ELR (cell line): ENCODE measurements at places on chromosomes 7 and 10.

DNA sequence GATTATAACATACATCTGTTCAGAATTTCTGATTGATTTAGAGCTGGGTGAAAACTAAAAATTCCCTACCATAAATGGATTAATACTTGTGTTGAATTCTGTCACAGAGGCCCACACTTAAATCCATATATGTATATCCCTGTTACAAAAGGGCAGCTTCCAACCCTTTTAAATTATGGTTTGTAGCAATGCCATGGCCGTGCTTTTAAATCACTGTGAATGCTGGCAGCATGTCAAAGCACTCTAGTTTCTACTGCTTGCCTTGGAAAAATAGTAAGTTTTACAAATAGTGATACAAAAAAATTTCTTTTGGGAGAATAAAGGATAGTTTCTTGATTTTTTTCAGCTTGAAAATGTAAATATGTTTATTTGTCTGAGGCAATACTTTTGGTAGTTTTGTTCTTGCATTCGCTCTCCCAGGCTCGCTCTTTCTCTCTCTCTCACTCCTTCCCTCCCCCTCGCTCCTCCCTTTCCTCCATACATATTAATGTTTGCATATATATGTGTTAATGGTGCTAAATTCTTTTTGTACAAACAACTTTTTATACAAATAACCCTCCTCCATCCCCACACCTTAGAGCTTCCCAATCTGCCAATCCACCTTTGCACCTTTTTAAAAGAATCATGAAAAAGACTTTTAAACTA, 29.8 kb downstream of the TES start:
- no peak for DNase-seq

DNA sequence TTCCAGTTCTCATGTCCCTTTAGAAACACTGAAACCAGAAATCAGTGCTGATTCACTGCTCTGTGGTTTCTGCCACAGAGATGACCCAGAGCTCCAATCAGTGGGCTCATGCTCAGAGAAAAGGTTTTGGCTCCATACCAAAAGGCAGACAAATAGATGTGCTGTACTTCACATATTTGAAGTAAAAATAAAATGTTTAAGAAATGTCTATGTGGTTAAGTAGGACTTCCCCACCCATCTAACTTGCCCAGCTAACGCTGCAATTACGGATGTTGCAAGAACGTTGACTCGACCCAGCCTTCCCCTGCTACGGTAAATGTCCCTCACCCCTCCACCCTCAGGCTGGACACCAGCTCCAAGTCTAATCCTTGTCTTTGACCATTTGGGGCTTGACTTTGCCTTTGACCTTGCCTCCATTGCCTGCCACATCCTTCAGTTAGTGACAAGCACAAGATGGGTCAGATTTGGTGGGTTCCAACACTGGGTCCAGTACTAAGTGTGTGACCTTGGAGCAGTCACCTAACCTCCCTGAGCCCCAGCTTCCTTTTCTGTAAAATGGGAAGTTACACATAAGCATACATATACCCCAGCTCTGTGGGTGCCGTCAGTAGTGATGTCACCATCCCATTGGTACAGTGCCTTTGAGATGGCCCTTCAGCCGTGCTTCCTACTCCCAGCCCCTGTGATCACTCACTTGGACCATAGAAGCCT, 95.8 kb downstream of the CHST15 start:
- peak; percentile 88 for DNase-seq

GRCh38 chr10:50653758-50654157, 30.0 kb upstream of the SGMS1 start:
- no peak for DNase-seq

DNA sequence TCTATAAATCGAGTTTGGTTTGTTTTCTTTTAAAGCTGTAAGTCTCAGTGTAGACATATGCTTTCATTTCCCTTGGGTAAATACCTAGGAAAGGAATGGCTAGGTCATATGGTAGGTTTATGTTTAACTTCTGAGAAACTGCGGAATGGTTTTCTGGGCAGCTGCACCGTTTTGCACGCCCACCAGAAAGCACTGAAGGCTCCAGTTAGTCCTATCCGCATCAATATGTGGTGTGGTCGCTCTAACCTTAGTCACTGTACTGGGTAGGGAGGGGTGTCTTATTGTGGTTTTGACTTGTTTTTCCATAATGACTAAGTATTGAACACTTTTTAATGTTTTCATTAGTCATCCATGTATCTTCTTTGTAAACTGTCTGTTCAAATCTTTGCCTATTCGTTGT, 279.5 kb upstream of the AKR1E2 start:
- peak; percentile 91 for DNase-seq

GRCh38 chr10:13227031-13227430, 7.1 kb downstream of the UCMA start:
- no peak for DNase-seq

DNA sequence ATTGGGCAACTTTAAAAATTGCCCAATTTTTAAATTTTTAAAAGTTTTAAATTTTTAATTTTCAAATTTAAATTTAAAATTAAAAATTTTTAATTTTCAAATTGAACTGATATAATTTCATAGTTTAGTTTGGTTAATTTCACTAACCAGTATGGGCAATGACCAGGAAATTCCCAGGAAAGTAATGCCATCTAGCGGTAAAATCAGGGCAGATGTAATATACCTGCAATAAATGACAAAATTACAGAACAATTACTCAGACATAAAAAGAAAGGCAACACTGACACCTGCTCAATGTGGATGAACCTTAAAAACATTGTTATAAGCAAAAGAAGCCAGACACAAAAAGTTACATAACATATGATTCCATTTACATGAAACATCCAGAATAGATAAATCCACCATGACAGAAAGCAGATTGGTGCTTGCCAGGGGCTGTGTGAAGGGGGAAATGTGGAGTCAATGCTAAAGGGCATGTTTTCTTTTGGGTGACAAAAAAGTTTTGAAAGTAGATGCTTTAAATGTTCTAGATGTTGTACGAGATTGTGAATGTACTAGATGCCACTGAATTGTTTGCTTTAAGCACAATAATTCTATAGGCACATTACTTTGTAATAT, 28.6 kb upstream of the SLC16A12 start:
- peak; percentile 70 for DNase-seq

DNA sequence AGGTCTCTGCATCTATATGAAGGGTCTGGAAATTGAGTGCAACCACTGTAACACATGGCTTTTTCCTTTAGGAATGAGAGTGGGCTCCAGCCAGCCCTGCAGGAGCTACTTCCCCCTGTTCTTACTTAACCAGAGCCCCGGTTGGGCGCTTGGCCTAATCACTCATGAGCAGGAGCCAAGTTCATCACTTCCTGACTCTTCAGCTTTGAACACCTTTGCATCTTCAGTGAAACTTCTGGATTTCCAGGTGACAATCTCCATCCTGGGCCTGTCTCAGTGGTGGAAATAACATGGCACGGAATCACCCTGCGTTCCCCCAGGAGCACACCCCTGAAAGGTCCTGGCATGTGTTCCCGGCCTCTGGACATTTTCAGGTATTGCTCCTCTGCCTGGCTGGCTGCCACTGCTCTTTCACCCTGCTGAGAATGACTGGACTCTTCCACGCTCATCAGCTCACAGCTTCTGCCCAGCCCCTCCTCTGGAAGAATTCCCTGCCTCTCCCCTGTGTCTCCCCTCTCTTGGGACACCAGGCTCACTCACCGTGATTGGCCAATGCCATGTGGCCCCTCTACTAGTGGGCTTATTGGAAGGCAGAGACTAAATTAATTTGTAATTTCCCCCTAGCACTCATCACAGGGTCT, 229.1 kb upstream of the GRB10 start:
- no peak for DNase-seq

DNA sequence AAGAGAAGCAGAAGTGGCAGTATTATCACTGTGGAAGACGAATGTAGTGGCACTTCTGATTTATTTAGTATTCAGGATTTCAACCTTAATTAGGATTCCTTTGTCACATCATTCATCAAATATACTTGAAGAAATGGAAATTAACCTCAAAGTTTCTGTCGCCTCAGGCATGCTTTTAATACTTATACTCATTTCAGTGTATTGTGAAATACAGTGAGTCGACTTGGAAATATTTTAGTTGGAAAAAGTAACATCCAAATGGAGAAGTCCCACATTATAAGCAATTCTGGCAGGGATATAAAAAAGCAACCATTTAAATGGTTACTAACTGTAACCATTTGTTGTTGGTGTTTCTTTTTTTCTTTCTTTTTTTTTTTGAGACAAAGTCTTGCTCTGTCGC, 648.8 kb downstream of the ARL4A start:
- DNase-seq, result peak; percentile 68

DNA sequence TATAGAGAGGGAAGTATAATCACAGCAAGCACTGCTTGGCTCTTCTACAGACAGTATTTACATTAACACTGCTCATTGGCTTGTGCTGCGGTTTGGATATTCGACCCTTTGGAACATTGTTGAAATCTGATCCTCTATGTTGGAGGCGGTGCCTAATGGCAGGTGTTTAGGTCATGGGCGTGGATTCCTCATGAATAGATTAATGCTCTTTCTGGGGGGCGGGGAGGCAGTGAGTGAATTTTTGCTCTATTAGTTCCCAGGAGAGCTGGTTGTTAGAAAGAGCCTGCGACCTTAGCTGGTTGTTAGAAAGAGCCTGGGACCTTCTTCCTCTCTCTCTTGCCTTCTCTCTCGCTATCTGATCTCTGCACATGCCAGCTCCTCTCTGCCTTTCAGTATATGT, 77.3 kb upstream of the SVIL start:
- no peak for DNase-seq

DNA sequence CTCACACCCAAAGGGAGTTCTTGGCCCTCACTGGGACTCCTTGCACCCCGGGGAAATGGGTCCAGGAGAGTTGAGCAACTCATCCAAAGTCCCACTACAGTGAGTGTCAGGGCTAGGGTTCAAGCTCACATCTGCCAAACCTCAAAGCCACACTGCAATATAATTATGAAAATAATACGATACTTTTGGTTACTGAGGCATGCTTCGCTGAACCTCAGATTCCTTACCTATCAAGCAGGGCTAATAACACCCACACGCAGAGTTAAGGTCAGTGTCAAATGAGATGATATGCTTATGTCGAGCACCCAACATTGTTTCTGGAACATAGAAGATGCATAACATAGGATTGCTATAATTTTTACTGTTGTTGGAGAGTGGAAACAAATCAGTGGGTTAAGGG, 58.2 kb downstream of the BPGM start:
- DNase-seq, result no peak
